ENCODE measurements at places on chromosomes 16 and 17. TPM values are rescaled to one million over a fixed set of nuclear protein-coding genes. Genes with fewer than 3 reads are reported as not detected.

Gene MAP1LC3B
- polyA plus RNA-seq: 50.3 TPM

Gene LGALS9C
- 1.7 TPM for polyA plus RNA-seq

Gene PITPNM3
- polyA plus RNA-seq: 7.7 TPM

Gene GPR179
- 0.01 TPM for polyA plus RNA-seq

Gene KRT40
- 0.03 TPM for polyA plus RNA-seq

Gene KRTAP16-1
- not detected for polyA plus RNA-seq

Gene C17orf100
- polyA plus RNA-seq: 0.72 TPM

Gene NPIPA2
- polyA plus RNA-seq: 1.3 TPM

Gene KRTAP3-1
- not detected for polyA plus RNA-seq

Gene HCRT
- polyA plus RNA-seq: not detected

Gene LGALS9
- 0.58 TPM for polyA plus RNA-seq

Gene ZG16B
- 2.6 TPM for polyA plus RNA-seq

Gene LMF1
- polyA plus RNA-seq: 3.1 TPM

Gene CDH13
- polyA plus RNA-seq: 116 TPM

Gene SUZ12
- polyA plus RNA-seq: 20.8 TPM

Gene STH
- polyA plus RNA-seq: not detected

Gene ATXN1L
- 16.0 TPM for polyA plus RNA-seq

Gene SEZ6L2
- polyA plus RNA-seq: 1.5 TPM

Gene RAB34
- 134 TPM for polyA plus RNA-seq

Gene XYLT1
- polyA plus RNA-seq: 10.0 TPM

Gene SNN
- 17.3 TPM for polyA plus RNA-seq

Gene SLC22A31
- not detected for polyA plus RNA-seq

Gene TMIGD1
- not detected for polyA plus RNA-seq

Gene CCL1
- polyA plus RNA-seq: not detected

Gene CACNG5
- not detected for polyA plus RNA-seq

Gene RHBDF2
- polyA plus RNA-seq: 22.6 TPM

Gene CYGB
- 10.3 TPM for polyA plus RNA-seq

Gene SLC16A13
- 2.7 TPM for polyA plus RNA-seq

Gene ATP2A1
- polyA plus RNA-seq: 0.29 TPM

Gene TBC1D3B
- polyA plus RNA-seq: 0.71 TPM

Gene KANSL1
- polyA plus RNA-seq: 13.7 TPM

Gene TNFRSF17
- 0.13 TPM for polyA plus RNA-seq

Gene KRTAP9-2
- not detected for polyA plus RNA-seq

Gene PNMT
- polyA plus RNA-seq: not detected

Gene KRT20
- polyA plus RNA-seq: not detected

Gene TNP2
- not detected for polyA plus RNA-seq

Gene GP1BA
- not detected for polyA plus RNA-seq

All from keratinocyte (primary cell).